ENCODE measurements at places on chromosomes 3 and 15. TPM values are rescaled to one million over a fixed set of nuclear protein-coding genes. Genes with fewer than 3 reads are reported as not detected.

LRRIQ4 gene
- total RNA-seq, result not detected

FMN1 gene
- total RNA-seq, result 29.3 TPM

SIAH2 gene
- 13.8 TPM for total RNA-seq

SI gene
- not detected for total RNA-seq

GOLGA8H gene
- not detected for total RNA-seq

CNTN3 gene
- total RNA-seq, result 6.1 TPM

DNA sequence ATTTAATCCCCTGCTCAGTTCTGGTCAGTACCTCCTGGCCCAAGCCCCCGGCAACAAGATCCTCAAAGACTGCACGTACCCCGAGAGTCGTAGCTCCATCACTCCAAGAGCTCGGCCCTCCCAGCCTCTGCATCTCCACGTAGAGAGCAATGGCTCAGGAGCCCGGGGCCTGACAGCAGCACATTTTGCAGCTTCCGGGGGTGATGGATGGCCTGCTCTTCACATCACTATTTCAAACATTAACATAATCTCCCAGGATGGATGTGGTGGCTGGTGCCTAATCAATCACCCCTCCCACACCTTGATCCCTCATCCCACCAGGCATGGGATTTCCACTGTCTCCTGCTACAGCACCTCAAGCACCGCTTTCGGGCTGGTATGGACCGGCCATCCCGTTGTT, 28.1 kb downstream of the CACNA2D2 start:
- no peak for DNase-seq

DNA sequence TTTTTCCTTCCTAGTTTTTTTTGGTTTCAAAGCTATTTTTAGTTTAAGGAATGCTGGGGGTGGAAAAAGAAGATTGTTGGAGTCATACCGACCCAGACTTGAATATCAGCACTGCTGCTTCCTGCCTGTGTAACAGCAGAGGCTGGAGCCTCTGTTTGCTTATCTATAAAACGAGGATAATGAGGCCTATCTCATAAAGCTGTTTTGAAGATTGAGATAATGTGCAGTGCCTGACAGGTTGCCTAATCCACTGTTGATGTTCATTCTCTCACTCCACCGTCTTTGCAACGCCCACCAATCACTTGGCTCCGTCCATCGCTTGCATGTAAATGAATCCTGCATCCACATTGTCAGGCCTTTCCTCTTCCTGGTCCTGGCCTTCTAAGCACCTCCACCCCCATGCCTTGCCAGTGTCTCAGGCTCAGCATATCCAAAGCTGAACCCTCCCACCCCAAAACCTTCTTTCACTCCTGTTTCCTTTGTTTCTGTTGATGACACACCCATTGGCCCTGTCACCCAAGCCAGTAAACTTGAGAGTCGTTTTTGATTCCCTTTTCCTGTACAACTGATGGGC, 94.9 kb downstream of the MEX3B start:
- peak; percentile 16 for DNase-seq

DNA sequence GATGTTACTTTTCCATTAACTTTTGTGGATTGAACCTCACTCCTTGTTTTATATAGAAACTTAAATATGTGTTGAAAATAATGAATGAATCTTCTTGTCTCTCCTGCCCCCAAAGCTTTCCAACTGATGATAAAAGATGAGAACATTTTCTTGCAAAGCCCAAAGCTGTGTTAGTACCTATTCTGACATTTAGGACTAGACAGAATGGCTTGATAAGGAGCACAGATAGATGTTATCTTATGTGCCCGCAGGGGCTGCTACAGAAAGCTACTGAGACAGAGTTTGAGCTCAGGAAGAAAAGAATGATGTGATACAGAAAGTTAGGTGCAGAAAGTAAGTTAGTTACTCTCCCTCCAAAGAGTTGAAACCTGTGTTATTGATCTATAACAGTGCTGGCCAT, 109.4 kb upstream of the ATP11B start:
- DNase-seq, result no peak

GRCh38 chr15:20351448-20351971, 190.1 kb downstream of the GOLGA6L6 start:
- peak; percentile 11 for DNase-seq

GRCh38 chr15:49101536-49101935, 53.9 kb downstream of the COPS2 start:
- DNase-seq, result no peak

- no peak for DNase-seq
Observed at GRCh38 chr3:118180853-118181252, 853.8 kb downstream of the IGSF11 start.

DNA sequence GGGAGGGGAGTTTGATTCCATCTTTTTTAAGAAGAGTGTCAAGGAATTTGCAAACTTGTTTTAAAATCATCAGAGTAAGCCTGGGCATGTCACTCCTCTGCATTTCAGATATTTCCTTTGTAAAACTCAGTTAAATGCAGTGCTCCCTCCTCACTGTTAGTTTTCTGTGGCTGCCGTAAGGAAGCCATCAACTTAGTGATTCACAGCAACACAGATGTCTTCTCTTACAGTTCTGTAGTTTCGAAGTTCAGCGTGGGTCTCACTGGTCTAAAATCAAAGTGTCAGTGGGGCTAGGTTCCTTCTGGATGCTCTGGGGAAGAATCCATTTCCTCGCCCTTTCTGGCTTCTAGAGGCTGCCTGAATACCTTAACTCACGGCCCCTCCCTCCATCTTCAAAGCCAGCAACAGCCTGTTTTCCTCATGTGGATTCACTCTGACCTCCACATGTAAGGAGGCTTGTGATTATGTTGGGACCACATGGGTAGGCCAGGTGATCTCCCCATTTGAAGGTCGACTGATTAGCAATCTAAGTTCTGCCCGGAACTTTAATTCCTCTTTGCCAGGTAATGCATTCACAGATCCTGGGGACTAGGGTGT, 12.4 kb downstream of the ISG20 start:
- no peak for DNase-seq

- DNase-seq, result no peak
Observed at GRCh38 chr15:68303560-68304436, 26.3 kb downstream of the FEM1B start.

DNA sequence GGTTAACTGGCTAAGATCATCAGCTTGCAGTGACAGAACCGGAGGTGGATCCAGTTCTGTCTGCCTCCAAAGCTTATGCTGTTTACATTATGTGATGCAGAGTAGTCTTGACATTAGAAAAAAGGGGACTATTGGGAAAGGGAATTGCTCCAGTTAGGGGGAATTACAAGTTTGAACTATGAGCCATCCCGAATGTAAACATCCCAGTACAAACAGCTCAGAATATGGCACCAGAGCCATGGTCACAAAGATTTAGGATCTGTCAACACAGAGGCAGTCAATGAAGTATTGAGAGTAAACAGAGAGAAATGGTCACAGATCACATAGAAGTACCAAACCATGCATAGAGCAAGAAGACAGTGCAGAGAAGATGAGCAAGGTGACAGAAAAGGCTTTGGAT, 39.8 kb upstream of the CRTC3 start:
- no peak for DNase-seq

DNA sequence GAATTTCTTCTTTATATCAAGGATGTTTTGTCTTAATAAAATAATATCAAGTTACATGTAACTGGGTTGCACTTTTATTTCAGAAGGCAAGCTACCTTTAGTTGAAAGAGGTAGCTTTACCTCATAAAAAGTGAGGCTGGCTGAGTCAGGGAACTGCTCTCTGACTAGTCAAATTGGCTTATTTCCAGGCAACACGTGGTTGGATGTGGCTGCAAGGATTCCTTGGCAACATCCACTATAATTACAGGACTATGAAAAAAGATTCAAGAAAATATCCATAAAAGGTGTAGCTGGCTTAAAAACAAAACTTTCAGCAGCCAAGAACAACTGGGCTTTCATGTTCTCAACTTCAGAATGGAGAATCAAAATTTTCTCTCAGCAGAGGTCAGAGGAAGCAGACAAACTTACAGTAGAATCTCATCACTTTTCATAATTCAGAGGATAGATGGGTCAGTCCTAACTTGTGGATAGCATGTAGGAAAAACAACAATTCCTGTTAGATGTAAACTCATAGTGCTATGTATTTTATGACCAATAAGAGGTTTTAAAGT, 779.1 kb downstream of the MECOM start:
- DNase-seq, result peak; percentile 81

DNA sequence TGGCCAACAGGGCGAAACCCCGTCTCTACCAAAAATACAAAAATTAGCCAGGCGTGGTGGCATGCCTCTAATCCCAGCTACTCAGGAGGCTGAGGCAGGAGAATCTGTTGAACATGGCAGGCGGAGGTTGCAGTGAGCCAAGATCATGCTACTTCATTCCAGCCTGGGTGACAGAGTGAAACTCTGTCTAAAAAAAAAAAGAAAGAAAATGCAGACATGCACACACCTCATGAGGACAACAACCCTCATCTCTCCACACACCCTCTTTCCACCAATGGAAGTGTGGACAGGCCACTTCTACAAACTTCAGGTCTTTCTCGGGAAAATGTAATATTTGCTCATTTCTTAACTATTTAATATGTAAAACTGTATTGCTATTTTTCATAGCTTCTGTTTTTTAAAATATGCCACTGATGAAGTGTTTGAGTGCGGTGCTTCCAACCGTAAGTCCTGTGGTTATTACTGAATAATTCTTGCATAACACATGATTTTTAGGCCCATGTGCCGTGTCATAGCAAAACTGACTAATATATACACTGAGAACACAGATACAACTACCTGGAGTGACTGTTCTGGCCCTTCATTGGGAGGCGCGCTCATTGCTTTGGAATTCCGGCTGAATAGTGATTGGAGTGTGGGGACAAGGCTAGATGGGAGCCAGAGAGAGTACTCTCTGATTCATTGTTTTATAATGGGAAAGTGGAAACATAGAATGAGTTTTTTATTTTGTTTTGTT, 23.1 kb downstream of the LRRC31 start:
- no peak for DNase-seq

DNA sequence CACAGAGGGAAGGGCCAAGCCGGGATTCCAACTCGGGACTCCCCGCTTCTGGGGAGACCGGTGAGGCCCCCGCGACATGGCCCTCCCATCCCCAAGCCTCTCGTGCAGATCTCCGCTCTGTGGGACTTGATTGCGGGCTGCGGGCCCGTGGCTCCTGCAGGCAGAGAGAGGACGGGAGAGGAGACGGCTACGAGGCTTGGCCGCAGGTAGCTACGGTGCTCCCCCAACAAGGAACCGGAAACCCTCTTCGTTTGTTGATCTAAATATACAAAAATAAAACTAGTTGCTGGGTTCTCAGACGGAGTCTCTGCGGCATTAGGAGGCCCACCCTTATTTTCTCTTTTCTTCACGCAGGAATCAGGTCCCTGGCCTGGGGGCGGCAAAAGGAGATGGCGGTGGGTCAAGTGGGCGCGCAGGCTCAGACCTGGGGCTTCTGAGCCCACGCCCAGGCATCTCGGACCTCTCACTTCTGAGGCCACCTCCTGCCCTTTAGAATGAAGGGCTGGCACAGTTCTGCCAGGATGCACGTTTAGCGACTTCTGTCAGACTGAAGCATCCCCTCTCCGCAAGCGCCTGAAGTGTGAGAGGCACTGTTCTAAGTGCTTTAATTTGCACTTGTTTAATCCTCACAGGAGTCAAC, 10.9 kb downstream of the GNB5 start:
- DNase-seq, result no peak

- peak; percentile 51 for DNase-seq
Observed at GRCh38 chr3:151171145-151171757, 31.8 kb downstream of the GPR171 start.

DNA sequence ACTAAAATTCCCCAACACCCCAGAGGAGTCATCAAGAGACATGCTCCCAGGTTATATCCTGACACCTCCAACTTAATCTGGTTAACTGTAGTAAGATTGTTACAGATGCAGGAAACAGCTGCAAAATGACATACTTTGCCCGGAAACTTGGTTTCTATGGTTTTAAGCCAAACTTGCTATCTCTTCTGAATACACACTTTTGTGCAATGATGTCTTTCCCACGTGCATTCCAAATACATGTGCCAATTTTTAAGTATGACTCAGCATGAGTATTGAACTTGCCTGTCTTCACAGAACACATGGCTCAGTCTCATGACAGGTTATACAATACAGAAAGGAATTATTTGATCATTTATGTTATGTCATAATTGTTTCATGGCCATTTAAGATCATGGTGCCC, 207.0 kb upstream of the DCBLD2 start:
- no peak for DNase-seq
